ENCODE measurements at places on chromosomes 2 and 18.

DNA sequence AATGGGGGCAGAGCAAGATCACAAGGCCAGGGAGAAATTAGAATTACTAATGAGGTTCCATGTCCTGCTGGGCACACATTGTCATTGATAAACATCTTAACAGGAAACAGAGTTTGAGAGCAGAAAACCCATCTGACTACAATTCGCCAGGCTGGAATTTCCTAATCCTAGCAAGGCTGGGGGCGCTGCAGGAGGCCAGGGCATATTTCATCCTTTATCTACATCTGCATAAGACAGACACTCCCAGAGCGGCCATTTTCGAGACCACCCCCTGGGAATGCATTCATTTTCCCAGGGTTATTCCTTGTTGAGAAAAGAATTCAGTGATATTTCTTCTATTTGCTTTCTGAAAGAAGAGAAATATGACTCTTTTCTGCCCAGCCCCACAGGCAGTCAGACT, 152.7 kb downstream of the SUCLG1 start:
- no peaks in the 10 kb centered on the region for H3K36me3 ChIP-seq
- no peak overlapping the region for H3K27ac ChIP-seq
- H3K4me3 ChIP-seq, result no peak overlapping the region
- H3K27me3 ChIP-seq, result no peaks in the 10 kb centered on the region
- DNase-seq, result no peak

DNA sequence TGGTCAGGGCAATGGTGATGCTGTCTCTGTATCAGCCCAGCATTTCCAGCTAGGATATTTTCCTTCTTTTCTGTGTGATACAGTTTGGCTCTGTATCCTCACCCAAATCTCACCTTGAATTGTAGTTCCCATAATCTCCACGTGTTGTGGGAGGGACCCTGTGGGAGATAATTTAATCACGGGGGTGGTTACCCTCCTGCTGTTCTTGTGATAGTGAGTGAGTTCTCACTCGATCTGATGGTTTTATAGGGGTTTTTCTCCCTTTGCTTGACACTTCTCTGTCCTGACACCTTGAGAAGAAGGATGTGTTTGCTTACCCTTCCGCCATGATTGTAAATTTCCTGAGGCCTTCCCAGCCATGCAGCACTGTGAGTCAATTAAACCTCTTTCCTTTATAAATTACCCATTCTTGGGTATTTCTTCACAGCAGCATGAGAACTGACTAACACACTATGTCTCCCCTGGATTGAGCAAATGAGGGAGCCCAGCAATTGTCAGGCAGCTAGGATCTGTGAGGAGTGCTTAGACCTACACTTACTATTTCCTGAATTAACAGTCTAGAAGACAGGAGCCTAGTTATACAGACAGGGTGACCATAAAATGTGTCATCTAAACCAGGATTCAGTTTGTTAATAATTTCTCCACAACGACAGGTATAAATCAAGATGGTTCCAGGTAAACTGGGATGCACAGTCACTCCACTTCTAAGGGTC, 6.0 kb downstream of the SCN2A start:
- no peak for DNase-seq
- no peaks in the 10 kb centered on the region for H3K4me1 ChIP-seq
- H3K4me3 ChIP-seq, result no peak overlapping the region
- no peak overlapping the region for H3K27ac ChIP-seq

DNA sequence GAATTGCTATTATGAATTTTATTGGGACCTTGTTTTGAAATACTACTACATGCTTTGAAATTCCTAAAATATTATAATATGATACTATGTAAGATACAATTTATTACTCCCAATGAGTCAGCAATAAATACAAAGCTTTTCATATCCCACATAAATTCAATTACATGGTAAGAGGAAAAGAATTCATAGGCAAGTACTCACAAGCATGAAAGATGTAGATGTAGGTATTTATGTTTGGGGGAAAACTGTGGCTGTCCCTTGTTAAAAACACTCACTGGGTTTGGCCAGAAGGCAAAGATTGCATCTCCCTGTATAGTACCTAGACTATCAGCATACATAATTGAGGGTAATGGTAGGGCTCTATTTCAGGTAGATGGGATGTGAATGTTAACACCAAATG, 90.4 kb downstream of the MBD2 start:
- H3K4me1 ChIP-seq, result peaks cover 5% of the 10 kb centered on the region
- no peak overlapping the region for H3K27ac ChIP-seq
- no peak for DNase-seq
- H3K27me3 ChIP-seq, result no peaks in the 10 kb centered on the region
- H3K4me3 ChIP-seq, result no peak overlapping the region

- no peak for DNase-seq
- H3K4me1 ChIP-seq, result no peaks in the 10 kb centered on the region
- no peak overlapping the region for H3K27ac ChIP-seq
Measured at GRCh38 chr2:7672027-7672684, 754.9 kb downstream of the RNF144A start.

- no peaks in the 10 kb centered on the region for H3K27me3 ChIP-seq
- H3K4me1 ChIP-seq, result no peaks in the 10 kb centered on the region
- H3K27ac ChIP-seq, result no peak overlapping the region
- H3K4me3 ChIP-seq, result no peak overlapping the region
Measured at GRCh38 chr18:54405290-54405689, 47.6 kb downstream of the C18orf54 start.
